ENCODE measurements at places on chromosomes 12 and 14.

GRCh38 chr14:95123891-95124579 is 33.3 kb downstream of the DICER1 start:
- DNase-seq = no peak

DNA sequence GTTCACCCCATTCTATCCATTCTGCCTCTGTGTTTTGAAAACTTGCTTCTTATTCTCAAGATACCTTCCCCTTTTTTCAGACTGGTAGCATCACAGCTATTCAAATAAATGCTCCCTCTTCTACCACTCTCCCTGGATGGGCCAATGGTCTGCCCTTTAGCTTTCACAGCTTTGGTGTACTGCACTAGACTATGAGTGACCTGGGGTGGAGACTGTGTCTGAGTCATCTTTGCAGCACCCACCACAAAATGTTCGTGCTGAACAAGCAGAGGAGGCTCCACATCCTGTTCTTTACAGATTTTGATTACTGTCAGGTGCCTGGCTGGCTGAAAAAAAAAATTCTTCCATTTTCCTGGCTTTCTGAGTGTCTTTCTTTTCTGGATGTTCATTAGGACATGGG is 1104.1 kb upstream of the TMEM132C start:
- DNase-seq = no peak

GRCh38 chr14:70955543-70956480 is 48.6 kb downstream of the PCNX1 start:
- DNase-seq = peak; percentile 32

- DNase-seq = no peak
These were observed 507 bp upstream of the CD9 start for GRCh38 chr12:6199531-6200255.

DNA sequence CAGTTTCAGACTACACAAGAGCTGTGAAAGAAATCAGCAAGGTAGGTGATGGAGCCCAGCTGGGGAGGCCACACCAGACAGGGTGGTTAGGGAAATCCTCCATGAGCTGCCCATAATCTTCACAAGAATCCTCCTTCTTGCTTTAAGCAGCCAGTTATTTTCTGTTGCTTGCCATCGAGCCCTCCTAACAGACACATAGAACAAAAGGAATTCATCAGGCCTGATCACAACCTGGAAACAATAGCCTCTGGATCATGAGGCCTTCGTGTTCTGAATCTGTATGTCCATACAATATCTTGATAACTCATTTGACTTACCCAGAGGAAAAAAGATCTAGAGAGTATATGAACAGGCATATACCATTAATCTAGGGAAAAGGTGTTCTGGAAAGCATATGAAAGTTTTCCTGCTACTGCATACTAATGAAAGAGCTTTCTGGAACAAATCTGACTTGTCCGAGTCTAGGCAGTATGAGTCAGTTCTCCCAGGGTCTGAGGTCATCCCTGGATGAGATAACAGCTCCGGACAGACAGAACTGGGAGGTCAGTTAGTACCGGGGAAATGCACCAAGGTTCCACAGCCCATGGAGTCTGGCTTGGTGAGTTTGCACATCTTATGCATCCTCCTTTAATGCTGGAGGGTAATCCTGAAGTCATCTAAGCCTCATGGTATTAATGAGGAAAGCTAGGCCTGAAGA is 52.8 kb upstream of the ELK3 start:
- DNase-seq = no peak

DNA sequence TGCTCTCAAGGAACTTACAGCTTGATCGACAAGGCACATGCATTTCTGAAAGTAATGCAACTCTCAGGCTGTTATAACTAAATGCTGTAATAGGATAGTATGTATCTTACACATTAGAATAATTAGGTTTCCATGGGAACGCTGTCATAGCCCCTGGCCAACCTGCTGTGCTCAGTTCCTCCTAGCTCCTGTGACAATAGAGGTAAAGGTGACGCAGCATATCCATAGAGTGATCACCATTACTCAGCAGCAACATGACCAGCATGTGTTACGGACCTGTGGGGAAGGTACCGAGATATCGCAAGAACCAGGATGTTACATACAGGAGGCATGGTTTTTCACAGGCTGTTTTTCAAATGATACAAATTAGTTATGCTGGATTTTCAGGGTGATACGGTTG is 150.7 kb downstream of the CAND1 start:
- DNase-seq = no peak

DNA sequence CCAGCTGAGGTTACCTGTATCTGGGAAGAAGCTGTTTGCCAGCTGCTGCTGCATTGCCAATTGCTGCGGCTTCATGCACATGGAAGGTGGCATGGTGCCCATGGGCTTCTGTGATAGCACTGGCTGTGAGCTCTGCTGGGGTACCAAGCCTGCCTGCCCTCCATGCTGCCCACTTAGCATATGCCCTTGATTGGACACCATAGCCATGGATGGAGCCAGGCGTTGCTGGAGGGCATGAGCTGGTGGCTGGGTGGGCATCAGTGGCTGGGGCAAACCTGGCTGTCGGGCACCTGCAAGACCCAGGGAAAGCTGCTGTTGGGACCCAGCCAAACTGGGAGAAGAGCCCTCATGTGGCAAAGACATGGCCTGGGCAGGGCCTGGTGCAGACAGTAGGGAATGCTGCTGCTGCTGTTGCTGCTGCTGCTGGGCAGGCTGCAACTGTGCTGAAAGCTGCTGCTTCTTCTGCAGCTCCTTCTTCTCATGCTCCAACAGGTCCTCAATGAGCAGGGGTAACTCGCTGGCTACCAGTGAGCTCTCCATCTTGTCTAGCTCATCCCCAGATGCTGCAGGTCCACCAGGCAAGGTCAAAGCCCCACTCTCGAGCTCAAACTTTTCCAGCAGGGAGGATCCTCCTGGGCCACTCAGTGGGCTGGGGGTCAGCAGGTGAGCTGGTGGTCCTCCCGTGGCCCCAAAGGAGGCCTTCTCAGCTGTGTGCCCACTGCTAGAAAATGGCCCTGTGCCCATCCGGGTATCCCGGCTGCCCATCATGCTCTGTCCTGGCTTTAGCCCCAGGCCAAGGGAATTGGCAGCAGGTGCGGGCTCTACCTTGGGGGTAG is 18.8 kb upstream of the PRKAG1 start:
- DNase-seq = no peak

DNA sequence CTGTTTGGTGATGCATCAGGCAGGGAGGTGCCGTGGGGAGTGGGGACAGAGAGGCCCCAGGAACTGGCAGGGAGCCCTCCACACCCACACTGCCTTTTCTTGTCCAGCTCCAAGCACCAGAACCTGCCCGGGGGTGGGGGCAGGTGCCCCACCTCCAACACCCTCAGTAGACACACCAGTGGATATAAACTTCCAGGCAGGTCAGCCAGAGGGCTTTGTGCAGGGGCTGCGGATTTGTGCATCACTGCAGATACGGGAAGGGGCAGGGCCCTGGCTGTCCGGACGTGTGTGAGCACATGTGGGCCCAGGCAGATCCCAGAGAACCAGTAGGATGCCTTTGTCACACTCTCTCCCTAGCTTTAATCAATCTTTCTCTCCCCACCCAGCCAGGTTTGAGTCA is 1.3 kb upstream of the TGM1 start:
- DNase-seq = no peak

DNA sequence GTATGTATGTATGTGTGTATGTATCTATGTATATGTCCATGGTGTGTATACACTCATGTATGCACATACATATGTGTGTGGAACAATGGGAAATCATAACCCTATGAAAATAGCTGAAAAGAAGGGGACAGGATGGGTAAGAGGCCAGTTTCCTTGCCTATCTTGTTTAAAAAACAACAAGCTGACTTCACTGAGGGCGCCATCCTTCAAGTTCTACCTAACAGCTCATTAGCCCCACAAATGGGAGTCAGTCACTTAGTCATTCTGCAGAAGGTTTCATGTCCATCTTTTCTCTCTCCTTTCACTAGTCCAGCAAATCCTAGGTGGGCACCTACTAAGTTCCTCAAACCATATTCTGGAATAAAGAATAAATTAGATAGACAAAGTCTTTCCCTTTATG is 14.7 kb downstream of the STON2 start:
- DNase-seq = no peak

- DNase-seq = no peak
These were observed 7.0 kb downstream of the PTPN11 start for GRCh38 chr12:112425582-112426382.

GRCh38 chr12:126782083-126782482 is 1484.9 kb upstream of the TMEM132C start:
- no peak for DNase-seq

DNA sequence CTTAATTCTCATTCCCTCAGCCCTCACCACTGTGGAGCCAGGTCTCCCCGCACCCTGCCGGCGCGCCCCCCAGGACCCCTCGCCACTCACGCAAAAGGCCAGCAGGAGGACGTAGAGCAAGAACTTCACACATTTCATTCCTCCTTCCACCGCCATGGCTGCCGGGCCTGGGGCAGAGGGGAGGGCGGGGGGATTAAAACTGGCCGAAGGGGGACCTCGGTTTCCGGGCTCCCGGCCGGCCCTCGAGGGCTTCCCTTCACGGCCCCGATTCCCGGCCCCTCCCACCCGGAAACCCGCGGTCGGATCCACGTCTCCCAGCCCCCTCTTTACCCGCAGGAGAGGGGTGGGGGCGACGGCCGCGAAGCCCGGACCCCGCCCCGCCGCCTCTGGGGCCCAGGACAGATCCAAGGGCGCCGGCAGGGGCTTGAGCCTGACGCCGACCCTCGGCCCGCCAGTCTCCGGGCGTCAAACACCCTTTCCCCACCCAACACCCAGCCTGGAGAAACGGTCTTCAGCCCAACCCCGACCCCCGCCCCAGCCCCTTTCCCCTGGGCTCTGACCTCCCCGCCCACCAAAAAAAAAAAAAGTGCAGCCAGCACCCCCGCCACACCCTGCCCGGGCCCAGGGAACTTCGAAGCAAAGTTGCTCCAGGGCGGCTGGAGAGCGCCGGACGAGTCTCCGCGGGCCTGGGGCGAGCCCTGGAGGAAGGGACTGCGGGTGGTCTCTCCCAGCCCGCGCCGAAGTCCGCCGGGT is 447 bp downstream of the CD63 start:
- DNase-seq = no peak

Data from AML-193 (cell line).